ENCODE measurements at places on chromosomes 6 and 20. TPM values are rescaled to one million over a fixed set of nuclear protein-coding genes. Genes with fewer than 3 reads are reported as not detected.

Gene GSTA2
- not detected for total RNA-seq

Gene SLC44A4
- not detected for total RNA-seq

Gene BHLHE23
- not detected for total RNA-seq

Gene RGS17
- not detected for total RNA-seq

Gene NTSR1
- not detected for total RNA-seq

Gene GMPR
- 89.5 TPM for total RNA-seq

Gene GLO1
- 95.6 TPM for total RNA-seq

Gene RFX6
- not detected for total RNA-seq

DNA sequence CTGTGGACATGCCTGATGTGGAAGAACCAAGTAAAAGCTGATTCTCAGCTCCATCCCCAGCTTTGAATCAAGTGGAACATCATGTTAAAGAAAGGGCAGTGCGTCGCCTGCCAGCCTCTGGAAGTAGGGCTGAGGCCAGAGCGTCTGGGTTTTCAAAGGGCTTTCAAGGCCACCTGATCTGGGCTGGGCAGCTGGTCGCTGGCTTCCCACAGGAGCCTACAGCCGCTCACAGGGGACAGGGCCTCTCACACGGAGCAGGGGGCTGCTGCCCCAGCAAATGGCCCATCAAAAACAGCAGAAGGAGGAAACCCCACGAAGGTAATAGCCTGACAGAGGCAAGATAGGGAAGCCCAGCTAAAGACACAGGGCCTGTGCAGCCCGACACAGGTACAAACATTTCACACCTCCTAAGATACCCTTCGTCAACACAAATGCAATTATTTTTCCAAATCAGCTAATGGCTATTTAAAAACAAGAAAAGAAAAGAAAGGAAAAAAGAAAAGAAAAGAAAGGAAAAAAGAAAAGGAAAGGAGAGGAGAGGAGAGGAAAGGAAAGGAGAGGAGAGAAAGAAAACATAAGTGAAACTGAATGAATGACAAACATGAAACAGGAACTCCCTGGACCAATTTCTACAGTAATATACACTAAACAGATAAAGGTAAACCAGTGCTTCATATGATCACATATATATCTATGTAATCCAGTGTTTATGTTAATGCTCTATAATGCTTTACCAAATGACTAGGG is 24.8 kb downstream of the RRBP1 start:
- H3K4me1 ChIP-seq: peaks cover 27% of the 10 kb centered on the region
- H3K36me3 ChIP-seq: peaks cover 25% of the 10 kb centered on the region
- H3K27me3 ChIP-seq: no peaks in the 10 kb centered on the region
- DNase-seq: no peak
- no peak overlapping the region for H3K27ac ChIP-seq

DNA sequence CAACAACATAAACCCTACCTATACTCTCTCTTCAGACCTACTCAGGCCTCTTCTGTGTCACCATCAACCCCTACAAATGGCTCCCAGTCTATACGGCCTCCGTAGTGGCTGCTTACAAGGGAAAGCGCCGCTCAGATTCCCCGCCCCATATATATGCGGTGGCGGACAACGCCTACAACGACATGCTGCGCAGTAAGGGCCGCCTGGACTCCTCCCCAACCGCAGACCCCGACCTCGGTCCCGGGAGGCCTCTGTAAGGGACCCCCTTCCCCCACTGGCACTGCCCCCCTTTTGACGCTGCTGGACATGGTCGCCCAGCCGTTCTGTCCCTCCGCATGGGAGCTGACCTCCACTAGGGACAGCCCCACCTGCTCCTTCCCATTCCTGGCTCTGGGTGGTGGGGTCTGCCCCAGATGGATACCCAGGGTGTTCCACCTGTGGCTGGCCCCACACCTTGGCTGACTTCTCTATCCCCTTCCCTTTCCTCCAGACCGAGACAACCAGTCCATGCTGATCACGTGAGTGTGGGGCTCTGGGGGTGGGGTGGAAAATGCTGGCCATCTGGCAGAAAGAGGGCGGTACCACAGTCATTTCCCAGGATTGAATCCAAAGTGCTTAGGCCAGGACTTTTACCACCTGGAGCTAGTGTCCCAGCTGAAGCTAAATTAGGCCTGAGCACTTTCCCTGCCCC is 25.0 kb downstream of the MYH7B start:
- peaks cover 7% of the 10 kb centered on the region for H3K36me3 ChIP-seq
- peak overlapping the region; percentile 46 for H3K4me3 ChIP-seq
- DNase-seq: no peak
- H3K27me3 ChIP-seq: no peaks in the 10 kb centered on the region
- H3K4me1 ChIP-seq: peaks cover 35% of the 10 kb centered on the region

DNA sequence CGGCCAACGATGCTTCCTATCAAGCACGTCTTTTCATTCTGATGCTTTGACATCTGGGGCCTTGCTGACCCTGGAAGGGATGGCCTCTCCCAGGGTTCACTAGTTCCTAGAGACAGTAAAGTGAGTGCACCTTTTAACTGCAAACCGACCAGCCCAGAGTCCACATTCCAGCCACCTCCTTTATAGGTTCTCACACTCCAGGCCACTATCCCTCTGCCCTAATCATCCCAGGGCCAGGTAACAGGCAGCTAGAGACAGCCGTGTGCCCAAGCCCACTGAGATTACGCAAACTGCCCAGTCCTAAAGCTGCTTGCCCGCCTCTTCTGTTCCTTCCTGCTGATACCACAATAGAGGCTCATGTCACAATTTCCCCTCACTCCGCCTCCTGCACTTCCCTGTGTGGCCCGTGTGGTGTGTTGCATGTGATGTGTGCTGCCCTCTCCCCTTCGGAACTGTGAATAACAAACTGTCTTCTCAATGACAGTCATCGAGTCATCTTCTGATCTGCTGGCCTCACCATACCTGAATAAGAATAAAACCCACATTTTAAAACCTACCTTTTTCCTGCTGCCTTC is 123.7 kb upstream of the EXOC2 start:
- no peak for DNase-seq
- no peaks in the 10 kb centered on the region for H3K27me3 ChIP-seq
- peaks cover 6% of the 10 kb centered on the region for H3K4me1 ChIP-seq
- H3K27ac ChIP-seq: no peak overlapping the region

DNA sequence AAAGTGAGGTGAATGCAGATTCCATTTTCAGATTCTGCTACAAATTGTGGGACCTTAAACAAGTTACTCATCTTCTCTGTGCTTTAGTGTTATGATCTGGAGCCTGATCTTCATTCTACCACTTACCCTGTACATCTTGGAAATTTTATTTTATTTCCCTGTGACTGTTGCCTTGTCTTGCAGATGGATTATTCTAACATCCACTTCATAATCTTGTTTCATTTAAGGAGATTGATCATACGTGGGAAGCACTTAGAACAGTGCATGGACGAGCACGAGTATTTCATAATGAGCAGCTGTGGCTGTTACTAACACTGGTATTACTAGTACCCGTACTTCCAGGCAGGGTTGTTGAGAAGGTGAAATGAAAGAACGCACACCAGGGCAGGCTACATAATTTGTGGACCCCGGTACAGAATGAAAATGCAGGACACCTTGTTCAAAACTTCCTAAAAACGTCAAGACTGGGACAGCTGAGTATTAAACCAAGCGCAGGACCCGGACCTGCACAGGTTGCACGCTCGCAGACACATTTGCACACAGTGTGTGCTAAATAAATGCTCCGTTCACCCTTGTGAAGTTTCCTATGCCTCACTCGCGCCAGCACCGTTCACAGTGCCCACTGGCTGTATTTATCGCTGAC is 535 bp upstream of the CCDC170 start:
- no peaks in the 10 kb centered on the region for H3K36me3 ChIP-seq
- no peak overlapping the region for H3K27ac ChIP-seq
- no peaks in the 10 kb centered on the region for H3K4me1 ChIP-seq
- peak overlapping the region; percentile 56 for H3K4me3 ChIP-seq
- H3K27me3 ChIP-seq: no peaks in the 10 kb centered on the region
- DNase-seq: no peak

DNA sequence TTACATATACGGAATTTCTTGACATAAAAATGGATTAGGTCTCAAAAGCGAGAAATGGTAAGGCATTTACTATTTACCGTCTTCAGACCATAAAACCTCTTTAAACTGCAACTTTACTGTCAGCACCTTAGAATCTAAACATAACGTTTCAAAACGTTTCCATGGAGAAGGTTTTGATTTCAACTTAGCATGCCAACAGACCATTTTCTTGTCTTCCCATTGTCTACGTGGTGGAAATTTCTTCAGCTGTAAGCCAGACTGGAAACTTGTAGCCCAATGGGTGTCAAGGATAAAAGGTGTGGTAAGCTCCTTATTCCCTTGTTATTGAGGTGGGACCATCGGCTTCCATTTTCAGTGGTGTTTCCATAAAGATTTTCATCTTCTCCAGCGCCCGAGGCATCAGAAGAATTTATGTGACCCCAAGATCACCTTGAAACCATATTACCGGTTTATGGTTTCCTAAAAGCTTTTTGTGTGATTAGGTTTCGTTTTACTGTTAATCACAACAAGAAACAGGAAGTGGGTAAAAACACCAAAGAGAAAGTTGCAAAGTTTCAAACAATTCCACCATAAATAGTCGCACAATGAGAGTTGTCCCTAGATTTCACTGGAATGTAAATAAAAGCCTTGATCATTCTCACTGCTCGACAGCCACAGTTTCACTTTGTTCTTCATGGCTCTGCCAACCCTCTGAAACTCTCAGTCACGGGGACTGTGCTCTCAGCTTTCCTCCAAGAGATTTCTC is 63.0 kb upstream of the CD2AP start:
- peak overlapping the region; percentile 53 for H3K27ac ChIP-seq
- H3K27me3 ChIP-seq: no peaks in the 10 kb centered on the region
- no peak for DNase-seq

- H3K36me3 ChIP-seq: no peaks in the 10 kb centered on the region
- no peaks in the 10 kb centered on the region for H3K27me3 ChIP-seq
- no peaks in the 10 kb centered on the region for H3K4me1 ChIP-seq
- no peak for DNase-seq
- no peak overlapping the region for H3K27ac ChIP-seq
Observed at GRCh38 chr20:63402860-63403220, 41.7 kb upstream of the CHRNA4 start.

DNA sequence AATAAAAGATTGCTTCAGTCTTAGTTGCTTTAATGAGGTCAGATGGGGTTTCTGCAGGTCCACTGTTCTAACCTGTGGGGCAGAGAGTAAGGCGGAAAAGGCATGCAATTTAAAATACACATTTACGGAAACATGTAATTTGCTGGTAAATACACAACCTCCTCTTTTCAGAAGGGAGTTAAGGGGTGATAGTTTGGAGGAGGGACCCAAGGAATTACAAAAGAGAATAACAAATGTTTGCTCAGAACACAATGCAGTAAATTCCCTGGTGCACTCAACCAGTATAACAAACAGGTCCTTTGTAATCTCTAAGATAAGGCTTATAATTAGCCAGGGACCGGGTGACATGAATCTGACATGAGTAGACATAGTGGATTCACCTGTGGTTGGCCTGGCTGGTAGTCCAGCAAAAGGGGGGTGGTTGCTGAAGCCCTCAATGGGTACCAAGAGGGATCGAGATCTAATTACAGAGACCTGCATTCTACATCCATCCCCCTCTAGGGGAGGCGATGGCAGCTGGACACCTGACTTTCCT is 295.1 kb downstream of the PHACTR1 start:
- no peak overlapping the region for H3K27ac ChIP-seq
- H3K36me3 ChIP-seq: no peaks in the 10 kb centered on the region
- no peak overlapping the region for H3K4me3 ChIP-seq
- no peaks in the 10 kb centered on the region for H3K27me3 ChIP-seq
- no peaks in the 10 kb centered on the region for H3K4me1 ChIP-seq
- DNase-seq: no peak

- DNase-seq: no peak
- H3K4me3 ChIP-seq: no peak overlapping the region
- no peak overlapping the region for H3K27ac ChIP-seq
- H3K4me1 ChIP-seq: no peaks in the 10 kb centered on the region
- H3K36me3 ChIP-seq: no peaks in the 10 kb centered on the region
Observed at GRCh38 chr6:25866011-25866410, 8.0 kb downstream of the SLC17A3 start.

DNA sequence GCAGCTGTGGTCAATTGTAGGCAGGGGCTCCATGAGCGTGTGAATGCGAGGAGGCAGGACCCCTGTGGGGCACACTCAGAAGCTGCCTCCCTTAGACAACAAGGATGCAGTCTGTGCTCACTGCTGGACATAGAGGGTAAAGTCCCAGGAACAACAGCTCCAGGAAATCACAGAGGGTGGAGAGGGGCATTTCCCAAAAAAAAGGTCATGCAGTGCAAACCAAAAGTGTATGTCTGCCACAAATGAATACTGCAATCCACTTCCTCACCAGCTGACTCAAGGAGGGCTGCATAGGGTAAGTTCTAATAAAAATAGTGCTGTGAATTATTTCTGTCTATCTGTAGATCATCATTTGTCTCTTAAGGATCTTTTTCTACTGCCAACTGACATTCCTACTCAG is 95.8 kb downstream of the RNF182 start:
- no peak for DNase-seq
- H3K36me3 ChIP-seq: no peaks in the 10 kb centered on the region
- no peaks in the 10 kb centered on the region for H3K4me1 ChIP-seq
- no peak overlapping the region for H3K4me3 ChIP-seq
- H3K27ac ChIP-seq: no peak overlapping the region
- no peaks in the 10 kb centered on the region for H3K27me3 ChIP-seq

DNA sequence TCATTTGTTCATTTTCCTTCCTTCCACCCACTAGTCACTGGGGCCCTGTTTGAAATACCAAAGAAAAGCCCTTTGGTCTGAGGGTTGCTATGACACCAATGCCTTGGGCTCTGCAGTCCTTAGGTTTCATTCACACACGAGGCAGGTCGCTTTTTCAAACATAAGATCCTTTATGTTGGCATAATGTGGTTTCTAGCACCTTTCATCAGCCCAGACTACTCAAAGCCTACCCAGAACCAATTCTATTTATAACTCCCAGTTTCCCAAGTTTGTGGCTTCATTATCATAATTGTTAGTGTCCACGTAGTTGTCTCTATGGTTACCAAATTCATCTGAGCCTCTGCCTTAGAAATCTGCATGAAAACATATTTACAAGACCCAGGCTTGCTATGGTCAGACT is 6.6 kb upstream of the TP53RK start:
- no peaks in the 10 kb centered on the region for H3K27me3 ChIP-seq
- no peak overlapping the region for H3K4me3 ChIP-seq
- peaks cover 10% of the 10 kb centered on the region for H3K4me1 ChIP-seq
- no peak for DNase-seq
- H3K36me3 ChIP-seq: no peaks in the 10 kb centered on the region

DNA sequence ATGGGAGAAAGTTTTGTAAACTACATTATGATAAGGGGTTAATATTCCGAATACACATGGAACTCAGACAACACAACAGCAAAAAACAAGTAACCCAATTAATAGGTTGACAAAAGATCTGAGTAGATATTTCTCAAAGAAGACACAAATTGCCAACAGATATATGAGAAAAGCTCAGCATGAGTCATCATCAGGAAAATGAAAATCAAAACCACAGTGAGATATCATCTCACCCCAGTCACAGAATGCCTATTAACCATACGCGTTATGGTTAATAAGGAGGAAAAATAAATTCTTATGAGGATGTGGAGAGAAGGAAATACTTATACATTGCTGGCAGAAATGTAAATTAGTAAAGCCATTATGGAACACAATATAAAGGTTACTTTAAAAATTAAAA is 695.0 kb downstream of the COL12A1 start:
- no peaks in the 10 kb centered on the region for H3K4me1 ChIP-seq
- H3K36me3 ChIP-seq: no peaks in the 10 kb centered on the region
- DNase-seq: no peak
- no peak overlapping the region for H3K4me3 ChIP-seq
- no peaks in the 10 kb centered on the region for H3K27me3 ChIP-seq
- H3K27ac ChIP-seq: no peak overlapping the region
